ENCODE measurements at places on chromosomes 7 and 10. TPM values are rescaled to one million over a fixed set of nuclear protein-coding genes. Genes with fewer than 3 reads are reported as not detected.

DNA sequence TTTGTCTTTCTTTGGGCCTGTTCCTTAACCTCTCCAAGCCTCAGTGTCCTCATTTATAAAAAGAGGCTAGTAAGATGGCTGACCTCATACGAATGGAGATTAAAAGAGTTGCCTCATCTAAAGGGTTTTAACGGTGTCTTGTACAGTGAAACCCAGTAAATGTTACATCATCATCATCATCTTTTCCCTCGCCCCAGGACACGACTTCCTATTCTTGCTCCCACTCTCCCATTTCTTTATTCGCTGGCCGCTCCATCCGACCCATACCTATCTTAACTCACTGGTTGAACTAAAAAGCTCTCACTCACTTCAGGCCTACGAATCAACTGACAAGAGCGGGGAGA is 554 bp downstream of the FRA10AC1 start:
- DNase-seq: peak; percentile 72

DNA sequence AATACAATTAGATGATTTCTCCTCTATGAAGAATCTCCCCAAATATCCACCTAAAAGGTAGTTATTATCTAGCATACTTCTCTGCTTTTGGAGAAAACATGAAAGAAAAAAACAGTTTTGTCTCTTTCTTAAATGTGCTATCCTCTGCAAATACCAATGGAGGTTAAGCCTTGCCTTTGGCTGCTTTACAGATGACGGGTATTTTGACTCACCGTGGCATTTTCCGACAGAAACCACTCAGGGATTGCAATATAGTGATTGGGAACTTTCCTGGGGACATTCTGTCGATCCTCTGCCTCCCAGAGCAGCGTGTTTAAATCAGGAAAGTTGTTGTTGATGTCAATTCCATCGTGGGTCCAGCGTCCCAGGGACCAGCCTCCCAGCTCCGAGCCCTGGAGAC is 100.6 kb downstream of the GPR26 start:
- peak; percentile 39 for DNase-seq

- DNase-seq: no peak
Observed at GRCh38 chr10:97150013-97150595, 35.7 kb downstream of the SLIT1 start.

GRCh38 chr10:103215601-103216000 is 22.5 kb upstream of the NT5C2 start:
- DNase-seq: no peak

DNA sequence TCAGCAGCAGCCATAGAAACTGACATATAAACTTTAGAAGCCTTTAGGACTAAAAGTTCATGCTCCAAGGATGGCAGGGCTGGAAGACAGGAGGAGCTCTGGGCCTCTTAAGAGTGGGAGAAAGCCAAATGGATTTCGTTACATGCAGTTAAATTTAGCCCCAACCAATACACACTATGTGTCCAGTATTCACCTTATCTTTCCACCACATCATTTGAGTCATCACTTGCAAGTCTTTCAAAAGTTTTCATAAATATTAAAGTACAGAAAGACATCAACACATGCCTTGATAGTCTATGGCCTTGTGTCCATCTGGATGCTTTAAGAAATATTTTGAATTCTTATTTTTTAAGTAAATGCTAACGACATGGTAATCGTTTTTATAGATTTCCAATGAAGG is 392.4 kb upstream of the LRRN3 start:
- no peak for DNase-seq

GRCh38 chr7:132055336-132056120 is 499.1 kb upstream of the PODXL start:
- DNase-seq: no peak

DNA sequence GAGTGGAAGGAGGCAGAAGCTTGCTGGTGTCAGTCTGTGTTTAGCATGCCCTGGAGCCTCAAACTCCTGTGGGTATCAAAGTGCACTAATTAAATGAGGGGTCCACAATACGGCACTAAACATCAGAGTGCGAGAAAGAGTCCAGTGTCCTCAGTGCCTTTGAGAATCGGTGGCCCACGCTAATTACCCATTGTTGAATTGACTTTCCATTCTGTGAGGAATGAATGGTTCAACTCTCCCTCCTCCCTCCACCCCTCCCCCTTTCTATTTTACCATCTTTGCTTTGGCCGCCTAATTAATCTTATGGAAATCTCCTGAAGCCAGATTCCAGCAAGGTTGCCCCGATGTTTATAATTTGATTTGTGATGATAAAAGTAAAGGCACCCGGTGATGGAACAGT is 217.8 kb downstream of the TFEC start:
- no peak for DNase-seq

The TCTN3 gene
- total RNA-seq: 42.4 TPM

The OSBPL3 gene
- total RNA-seq: 25.8 TPM

Data from GM23248 (cell line).